Fibroblast of skin of back (primary cell): ENCODE measurements at places on chromosomes 12 and 14.

DNA sequence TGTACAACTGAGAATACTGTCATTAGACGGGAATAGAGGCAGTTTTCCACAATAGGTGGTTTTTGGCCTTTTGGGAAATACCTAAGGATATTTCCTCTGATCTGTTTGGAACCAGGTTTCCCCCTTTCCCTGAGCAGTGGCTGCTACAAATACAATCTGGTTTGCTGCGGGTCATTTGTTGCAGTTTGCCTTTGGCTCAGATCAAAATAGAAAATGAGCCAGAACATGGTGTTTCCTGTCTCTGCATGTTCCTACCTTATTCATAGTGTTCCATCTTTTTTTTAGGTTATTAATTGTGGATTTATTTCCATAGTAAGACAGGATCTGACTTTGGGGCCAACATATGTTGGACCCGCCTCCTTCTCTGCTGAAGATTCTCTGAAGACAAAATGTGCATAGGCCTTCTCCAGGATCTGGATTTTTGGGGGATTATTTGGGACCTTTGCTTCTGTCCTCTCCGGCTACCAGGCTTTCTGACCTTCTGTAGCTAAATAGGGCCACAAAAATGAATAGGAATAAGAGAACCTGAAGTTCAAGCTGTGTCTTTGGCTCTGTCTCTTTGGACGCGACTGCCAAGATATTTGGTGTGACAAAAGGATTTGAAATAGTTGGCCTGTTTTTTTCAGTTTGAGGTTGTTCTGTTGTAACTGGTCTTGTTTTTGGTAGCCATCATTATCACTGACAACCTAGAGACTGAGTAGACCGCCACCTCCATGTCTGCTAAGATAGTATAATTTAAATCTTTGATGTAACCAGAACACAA lies 146.9 kb downstream of the PRKCH start:
- no peak for DNase-seq

GRCh38 chr12:55831447-55831815 lies 2.0 kb upstream of the DNAJC14 start:
- no peak for DNase-seq

DNA sequence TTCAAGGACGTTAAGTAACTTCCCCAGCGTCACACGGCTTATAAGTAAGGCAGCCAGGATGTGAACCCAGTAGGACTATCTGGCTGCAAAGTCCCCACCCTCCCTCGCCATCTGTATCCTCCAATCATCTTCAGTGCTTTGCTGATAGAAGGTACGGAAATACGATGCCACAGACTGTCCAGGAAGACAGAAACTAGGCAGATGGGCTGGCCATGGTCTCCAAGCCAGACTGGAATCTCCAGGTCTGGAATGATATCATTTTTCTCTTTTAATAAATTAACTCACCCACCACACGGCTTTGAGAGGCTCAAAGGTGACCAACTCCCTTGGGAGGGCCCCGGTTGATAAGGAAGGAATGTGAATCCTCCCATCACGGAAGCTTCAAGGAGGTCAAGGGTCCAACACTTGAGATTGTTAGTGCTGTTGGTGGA lies 16.3 kb upstream of the BDKRB1 start:
- DNase-seq, result no peak

DNA sequence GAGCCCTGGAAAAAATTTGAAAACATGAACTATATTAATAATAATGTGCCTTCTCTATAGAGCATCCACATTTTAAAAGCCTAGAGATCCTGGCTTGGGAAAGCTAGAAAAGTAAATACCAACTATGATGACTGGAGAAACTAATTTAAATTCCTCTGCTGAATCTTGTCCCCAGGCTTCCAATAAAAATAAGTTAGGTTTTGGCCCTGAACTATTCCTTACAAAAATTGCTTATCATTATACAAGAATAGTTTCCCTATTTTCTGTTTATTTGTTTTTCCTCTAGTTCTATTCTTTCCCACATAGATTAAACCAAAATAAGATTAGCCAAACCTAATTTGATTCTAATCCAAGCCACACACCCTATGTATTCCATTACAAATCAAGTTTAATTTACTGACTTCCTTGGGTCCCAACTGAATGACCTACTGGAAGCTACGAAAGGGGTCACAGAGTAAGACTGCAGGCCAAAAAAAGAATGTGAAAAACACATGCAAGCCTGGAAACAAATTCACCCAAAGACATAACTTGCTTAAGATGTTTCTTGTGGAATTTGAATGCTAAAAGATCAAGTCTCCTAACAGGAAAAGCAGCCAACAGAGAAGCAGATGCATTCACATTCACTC lies 133.0 kb downstream of the PAWR start:
- peak; percentile 22 for DNase-seq

GRCh38 chr12:74781991-74782485 lies 244.4 kb downstream of the ATXN7L3B start:
- no peak for DNase-seq

DNA sequence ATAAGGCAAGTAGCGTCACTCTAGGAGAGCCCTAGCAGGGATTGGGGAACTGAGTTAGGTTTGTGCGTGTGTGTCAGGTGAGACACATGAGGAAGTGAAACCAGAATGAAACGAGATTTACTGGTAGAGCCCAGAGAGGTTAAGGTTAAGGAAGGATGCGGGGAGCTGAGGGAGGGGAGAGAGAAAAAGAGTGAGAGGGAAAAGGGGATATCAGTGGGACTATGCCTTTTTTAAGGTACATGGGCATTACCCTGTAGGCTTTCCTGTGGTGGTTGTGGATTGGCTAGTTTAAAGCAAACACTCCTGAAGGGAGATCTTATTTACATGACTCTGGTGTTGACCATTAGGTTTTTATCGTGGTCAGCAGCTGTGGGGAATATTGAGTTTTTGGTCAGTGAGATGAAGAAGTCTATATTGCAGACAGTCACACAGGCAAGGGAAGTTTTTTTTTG lies 13.9 kb downstream of the ZDHHC17 start:
- DNase-seq, result no peak

DNA sequence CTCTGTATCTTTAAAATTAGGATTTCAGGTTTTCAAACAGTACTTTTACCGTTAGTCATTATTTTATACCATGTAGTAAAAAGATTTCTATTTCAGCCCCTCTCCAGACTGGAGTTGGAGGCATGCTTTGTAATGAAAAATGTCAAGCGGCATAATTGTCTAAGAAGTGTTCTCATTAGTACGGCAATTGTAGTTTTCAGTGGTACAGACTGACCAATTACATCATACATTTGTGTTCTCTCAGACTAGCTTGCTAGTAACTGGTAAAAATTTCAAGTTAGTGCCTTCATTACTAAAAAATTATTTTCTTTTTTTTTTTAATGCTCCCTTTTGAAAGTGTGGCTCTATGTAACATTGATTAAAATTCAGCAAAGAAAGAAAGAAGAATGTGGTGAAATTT lies 4.5 kb downstream of the USP30 start:
- no peak for DNase-seq

DNA sequence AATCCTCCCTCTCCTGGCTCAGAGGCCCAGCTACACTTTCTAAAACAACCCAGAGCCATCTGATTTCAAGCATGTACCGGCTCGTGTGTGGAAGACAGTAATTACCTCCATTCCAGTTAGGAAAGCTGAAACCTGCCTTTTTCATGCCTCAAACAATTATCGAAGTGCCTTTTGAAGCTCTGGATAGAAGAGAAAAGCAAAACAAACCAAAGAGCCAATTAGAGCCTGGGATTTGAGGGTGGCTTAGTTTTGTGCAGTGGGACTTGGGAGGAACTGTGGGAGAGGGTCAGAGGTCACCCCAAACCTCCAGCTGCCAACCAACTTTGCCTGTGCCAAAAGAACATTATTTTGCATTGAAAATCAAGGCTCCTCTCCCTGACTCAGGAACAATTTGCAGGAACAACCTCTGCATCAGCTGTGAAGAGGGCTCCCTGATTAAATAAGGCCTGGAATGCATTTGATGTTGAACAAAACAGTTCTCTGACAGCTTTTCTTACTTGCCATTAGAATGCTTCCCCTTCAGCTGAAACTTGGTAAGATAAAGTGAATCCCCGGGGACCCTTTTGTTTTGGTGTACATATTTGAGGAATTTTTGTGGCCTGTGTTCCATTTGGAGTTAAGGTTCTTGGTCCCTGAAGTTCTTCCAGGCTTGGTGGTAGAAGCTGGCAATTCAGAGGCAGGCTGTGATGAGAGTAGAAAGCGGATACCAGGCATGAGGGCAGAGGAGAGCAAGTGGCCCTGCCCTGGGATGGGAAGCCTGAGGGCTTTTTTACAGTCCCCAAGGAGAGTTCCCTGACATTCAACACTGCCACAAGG lies 270.1 kb downstream of the ZFP36L1 start:
- DNase-seq, result peak; percentile 93

DNA sequence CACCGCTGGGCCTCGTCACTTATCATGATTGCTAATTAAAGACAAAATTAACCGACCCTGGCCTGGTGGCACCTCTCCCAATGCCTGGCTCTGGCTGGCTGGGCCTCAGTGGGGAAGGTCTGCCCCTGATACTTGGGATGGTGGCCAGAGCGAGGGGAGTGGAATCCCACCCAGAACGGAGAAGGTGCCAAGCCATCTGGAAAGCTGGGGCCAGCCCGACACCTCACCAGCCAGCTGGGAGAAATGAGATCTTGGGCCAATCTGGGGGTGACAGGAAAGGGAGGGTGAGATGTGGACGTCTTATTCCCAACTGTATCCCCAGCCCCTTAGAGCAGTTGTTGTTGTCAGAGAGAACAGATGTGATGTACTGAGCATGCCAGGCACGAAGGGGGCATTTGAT lies 215.0 kb upstream of the PWP1 start:
- no peak for DNase-seq
